ENCODE measurements at places on chromosomes 6 and 20.

DNA sequence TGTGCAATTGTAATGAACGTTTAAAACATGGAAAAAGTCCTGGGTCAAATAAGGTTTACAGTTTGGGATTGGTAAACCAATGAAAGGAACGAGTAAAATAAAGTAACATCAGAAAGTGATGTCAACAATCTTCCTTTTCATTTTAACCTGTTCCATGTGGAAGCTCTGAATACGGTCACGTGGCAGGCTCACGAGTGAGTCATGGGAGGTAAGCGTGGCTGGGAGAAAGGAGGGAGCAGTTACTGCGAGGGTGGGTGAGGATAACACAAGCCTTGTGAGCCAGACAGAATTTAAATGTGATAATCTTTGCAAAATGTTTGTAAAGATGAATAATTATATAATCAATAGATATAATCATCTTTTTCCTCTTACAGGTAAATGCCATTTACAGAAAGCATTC lies 171.3 kb upstream of the HDAC2 start:
- DNase-seq, result no peak

DNA sequence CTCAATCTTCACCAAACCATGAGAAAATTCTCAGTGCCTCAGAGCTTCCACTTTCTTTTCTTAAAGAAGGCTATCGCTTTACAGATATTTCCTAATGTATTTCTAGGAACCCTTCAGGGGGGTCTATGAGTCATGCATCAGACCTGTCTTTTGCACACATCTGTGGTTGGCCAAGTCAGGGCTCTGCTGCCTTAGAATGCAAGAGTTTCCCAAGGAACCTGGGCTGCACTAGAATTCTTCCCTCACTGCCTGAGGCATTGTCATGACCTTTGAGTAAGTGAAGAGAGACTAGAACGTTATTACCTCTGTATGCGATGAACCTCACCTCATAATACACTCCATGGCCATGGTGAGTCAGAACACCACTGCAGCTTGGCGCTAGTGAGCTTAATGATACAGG lies 365.0 kb upstream of the ID4 start:
- DNase-seq, result no peak

DNA sequence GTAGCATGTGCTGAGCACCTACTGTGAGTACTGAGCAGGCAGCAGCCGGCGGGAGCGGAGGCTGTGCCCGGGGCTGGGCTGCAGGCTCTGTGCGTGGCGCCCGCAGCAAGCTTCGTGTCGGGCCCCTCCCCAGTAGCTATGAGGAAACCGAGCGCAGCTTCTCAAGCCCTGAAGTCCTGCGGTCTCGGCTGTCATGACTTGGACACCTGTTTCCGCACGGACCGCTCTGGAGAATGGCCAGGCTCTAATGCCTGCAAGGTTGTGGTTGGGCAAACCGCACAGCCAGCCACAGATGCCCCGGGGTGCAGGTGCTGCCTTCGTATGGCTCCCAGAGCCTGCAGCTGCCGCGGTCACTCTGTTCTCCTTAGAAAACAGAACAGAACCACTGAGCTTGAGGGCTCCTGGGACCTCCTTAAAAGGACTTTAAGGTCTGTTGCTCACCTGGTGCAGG lies 33.7 kb downstream of the PYGB start:
- DNase-seq, result peak; percentile 20

GRCh38 chr20:44218446-44218845 lies 7.9 kb upstream of the OSER1 start:
- no peak for DNase-seq

- DNase-seq, result no peak
Observed at GRCh38 chr6:12327988-12328387, 37.8 kb downstream of the EDN1 start.

GRCh38 chr6:166924531-166924930 lies 31.8 kb downstream of the RNASET2 start:
- no peak for DNase-seq

- no peak for DNase-seq
Observed at GRCh38 chr6:165662041-165662748, 846 bp downstream of the PDE10A start.

- no peak for DNase-seq
Observed at GRCh38 chr6:168841609-168842278, 400.8 kb downstream of the SMOC2 start.

DNA sequence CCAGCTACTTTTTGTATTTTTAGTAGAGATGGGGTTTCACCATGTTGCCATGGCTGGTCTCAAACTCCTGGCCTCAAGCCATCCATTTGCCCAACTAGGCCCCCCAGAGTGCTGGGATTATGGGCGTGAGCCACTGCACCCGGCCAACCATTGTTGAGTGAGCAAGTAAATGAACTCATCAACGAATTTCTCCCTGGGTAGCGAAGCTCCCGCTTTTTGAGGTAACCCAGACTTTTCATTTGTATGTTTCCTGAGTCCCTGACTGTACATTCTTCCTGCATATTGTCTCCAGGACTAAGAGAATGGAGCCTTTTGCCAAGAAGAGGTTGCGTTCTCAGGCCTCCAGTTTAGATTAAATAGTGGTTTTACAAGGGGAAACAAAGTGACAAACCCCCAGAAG lies 36.4 kb downstream of the RIPOR3 start:
- no peak for DNase-seq

- peak; percentile 18 for DNase-seq
Observed at GRCh38 chr6:124441450-124441849, 520.8 kb upstream of the RNF217 start.

DNA sequence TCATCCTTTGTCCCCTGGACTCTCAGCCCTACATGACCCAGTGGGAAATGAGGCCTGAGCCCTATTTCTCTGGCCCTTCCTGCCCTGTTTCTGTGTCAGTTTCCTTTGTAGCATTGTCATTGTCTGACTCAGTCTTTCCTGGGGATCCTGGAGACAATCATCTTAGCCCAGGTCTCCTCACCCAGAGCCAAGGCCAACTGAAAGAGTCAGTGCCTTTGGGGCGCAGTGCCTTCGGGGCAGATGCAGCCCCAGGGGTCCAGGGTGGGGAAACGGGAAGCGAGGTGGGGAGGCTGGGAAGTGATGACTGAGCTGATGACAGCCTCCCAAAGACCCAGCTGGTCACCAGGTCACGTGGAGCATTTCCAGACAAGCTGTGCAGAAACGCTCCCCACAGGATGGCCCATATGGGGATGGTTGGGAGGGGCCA lies 93.3 kb upstream of the SULF2 start:
- no peak for DNase-seq

GRCh38 chr6:40909811-40910210 lies 129.2 kb downstream of the UNC5CL start:
- DNase-seq, result no peak

- DNase-seq, result no peak
Observed at GRCh38 chr6:117555262-117555849, 47.0 kb downstream of the GOPC start.

GRCh38 chr6:109511832-109512231 lies 28.8 kb upstream of the ZBTB24 start:
- DNase-seq, result no peak

DNA sequence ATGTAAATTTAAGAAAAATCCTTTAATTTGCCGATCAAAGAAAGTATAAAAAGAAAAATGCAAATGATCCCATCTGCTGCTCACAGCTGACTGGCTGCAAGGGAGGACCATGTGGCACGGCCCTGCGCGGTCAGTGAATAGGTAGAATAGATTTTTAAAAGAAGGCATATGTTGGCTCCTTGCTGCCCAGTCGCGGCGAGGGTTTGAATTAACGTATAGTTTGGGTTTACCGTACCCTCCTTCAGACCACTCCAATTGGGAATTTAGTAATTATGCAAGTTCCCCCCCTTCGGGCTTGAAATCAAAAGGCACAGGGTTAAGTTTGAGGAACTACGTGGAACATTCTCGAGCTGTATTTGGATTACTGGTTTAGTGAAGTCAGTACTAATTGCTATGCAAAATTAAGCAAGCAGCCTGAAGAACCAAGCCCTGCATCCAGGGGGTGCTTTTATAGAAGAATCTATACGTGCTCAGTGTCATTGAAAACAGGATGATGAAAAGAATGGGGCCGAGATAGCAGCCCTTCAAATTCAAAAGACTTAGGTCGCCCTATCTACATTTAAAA lies 1.1 kb upstream of the BEND3 start:
- peak; percentile 62 for DNase-seq

GRCh38 chr20:54645445-54646155 lies 170.2 kb downstream of the DOK5 start:
- no peak for DNase-seq

- DNase-seq, result peak; percentile 86
Observed at GRCh38 chr6:24980507-24981385, 45.0 kb upstream of the RIPOR2 start.

GRCh38 chr6:26660000-26660361 lies 435 bp upstream of the ZNF322 start:
- DNase-seq, result no peak

DNA sequence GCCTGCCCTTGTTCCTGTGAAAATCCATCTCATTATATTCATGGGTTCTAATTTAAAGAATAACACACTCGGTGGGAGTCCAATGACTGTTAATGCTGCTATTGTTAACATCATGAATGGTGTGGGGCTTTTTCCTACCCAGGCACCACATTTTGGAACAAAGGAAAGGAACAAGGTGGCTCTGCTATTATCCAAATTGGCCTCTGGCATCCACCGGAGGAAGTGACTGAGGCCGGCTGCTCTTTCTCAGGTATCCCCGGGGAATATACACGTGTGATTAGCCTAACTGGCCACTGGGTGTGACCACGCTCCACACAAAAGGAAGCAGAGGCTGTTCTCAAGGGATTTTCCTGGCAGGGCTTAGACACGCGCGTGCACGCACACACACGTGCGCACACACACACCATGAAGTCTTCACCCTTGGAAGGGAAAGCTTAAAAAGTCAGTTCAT lies 601.2 kb upstream of the ARID1B start:
- DNase-seq, result peak; percentile 58

DNA sequence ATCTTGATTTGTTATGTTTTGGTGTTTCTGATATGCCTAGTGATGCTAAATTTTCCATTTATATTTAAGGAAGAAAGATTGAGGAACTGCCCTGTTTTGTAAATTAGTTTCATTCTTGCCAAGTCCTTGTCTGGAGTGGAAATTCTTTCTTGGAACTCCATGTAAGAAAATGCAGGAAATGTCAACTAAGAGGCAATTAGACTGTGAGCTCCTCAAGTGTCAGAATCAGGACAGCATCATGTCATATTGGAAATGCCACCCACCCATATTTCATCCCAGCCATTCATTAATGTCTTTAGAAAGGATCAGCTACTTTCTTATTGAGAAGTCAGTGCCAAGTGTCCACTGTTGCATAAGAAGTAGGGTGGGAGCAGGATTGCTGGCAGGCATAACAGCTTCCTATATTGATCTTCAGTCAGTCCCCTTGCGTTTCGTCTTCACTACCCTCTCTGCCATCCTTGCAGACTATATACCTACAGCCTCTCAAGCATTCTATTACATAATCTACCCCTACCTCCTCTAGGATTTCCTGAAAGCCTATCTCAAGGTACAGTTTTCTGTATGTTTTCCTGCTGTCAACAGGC lies 42.4 kb downstream of the HAO1 start:
- DNase-seq, result no peak

DNA sequence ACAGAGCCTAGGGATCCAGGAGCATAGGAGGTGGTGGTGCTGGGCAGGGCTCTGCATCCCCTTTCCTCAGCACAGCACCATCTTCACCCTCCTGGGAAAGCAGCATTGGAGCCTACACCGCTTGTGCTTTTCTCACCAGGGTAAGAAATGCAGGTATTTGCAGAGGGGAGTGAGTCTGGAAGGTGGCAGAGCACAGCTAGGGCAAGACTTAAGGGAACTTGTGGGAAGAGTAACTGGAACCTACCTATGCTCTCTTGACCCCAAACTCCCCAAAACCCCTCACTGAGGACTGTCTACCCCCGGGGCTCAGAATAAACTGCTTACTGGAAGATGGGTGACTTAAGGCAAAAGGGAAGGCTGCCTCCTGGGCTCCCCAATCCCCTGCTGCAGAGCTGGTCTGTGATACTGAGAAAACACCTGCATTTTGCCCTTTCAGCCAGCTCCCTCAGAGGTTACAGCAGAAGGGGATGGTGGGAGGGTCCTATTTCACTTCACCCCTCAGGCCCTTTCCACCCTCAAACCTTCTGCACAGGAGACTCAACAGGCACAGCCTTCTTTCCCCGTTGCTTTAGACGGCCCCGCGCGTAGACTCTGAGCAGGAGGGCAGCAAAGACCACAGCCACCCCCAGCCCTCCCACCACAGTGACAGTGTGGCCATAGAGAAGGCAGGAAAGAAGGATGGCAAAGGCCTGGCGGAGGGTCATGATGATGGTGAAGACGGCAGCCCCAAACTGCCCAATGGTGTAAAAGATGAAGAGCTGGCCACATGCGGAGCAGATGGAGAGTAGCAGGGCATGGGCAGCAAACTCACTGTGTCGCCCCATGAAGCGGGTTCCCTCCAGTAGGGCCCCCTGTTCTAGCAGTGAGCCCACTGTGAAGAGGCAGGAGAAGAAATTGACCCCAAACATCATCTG lies 2.9 kb downstream of the SLC35B2 start:
- DNase-seq, result no peak

DNA sequence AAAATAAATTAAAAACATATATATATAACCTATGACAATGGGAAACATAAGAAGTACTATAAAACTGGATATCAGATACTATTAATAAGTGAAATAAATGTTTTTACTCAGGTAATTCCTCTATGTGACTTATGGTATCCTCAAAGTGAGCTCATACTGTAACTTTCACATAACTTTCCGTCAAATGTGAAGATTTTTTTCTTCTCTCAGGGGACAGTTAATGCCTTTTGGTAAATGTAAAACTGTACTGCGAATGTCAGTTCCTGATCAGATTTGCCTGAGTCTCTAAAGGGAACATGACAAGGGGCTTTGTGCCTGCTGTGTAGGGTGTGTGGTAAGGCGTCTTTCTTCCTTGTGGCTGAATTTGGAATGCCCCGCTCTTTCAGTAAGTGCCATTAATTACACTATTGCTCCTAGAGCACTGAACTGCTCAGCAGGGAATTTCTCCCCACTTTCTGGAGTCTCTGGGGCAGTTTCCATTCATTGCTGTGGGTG lies 271.8 kb downstream of the PRL start:
- no peak for DNase-seq

DNA sequence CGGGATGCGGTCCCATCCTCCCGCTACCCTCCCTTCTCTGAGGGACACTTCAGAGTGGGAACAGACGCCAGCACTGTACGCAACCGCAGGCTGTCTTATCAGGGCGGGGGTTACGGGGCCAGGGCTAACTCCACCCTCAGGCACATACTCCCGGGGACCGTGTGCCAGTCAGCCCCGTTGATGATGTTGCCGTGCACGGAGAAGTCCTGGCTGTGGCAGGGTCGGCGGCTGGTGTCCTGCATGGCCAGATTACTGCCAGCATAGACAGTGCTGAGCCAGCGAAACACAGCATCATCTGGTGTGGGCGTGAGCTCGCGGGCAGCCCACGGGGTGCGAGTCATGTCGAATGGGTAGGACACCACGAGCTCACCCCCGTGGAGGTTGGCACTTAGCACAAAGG lies 5.0 kb downstream of the CPXM1 start:
- DNase-seq, result no peak

GRCh38 chr6:148239801-148240460 lies 102.7 kb upstream of the SASH1 start:
- DNase-seq, result no peak

DNA sequence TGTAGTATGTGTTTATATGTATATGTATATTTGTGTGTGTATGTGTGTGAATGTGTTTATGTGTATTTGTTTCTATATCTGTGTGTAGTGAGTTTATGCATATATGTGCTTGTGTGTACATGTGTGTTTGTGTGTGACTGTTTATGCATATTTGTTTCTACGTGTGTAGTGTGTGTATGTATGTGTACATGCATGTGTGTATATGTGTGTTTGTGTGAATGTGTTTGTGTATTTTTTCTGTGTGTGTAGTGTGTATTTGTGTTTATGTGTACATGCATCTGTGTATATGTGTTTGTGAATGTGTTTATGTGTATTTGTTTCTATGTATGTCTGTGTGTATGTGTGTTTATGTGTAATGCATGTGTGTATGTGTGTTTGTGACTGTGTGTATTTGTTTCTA lies 12.1 kb upstream of the SMOC2 start:
- DNase-seq, result no peak

All from DMS153 (cell line).